CMK (cell line): ENCODE measurements at places on chromosomes 7 and 10.

DNA sequence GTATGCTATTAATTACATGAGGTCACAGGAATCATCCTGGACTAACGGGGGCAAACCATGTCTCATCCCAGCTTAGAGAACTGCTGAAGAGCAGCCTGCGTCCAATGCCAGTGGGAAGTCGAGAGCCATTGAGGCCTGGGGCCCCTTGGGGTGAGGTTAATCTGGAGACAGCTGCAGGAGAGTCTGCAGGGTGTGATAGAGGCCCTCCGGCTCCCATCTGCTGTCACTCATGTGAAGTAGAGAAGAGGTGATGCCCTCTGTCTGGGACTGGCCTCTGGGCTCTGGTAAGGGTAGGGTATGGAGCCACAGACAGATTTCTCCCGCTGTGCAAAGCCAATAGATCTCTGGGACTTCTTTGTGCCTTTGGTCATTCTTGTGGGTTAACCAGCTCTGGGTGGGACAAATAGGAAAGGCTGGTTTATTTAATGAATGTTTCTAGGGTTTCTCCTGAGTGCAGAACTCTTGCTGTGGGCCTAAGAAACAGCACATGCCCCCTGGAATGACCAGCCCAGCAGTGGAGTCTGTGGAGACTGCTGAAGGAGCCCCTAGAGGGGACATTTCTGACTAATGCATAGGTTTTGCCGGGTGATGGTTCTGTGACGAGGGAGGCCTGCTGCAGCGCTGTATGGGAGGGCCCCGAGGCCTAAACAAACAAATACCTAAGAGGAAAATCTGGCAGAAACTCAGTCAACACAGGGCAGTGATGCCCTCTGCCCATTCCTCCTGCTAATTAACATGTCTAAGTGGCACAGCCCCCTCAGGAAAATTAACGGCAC is 34.5 kb downstream of the CRHR2 start:
- DNase-seq: no peak

- no peak for DNase-seq
Measured at GRCh38 chr7:31688372-31688771, 1.4 kb downstream of the PPP1R17 start.

DNA sequence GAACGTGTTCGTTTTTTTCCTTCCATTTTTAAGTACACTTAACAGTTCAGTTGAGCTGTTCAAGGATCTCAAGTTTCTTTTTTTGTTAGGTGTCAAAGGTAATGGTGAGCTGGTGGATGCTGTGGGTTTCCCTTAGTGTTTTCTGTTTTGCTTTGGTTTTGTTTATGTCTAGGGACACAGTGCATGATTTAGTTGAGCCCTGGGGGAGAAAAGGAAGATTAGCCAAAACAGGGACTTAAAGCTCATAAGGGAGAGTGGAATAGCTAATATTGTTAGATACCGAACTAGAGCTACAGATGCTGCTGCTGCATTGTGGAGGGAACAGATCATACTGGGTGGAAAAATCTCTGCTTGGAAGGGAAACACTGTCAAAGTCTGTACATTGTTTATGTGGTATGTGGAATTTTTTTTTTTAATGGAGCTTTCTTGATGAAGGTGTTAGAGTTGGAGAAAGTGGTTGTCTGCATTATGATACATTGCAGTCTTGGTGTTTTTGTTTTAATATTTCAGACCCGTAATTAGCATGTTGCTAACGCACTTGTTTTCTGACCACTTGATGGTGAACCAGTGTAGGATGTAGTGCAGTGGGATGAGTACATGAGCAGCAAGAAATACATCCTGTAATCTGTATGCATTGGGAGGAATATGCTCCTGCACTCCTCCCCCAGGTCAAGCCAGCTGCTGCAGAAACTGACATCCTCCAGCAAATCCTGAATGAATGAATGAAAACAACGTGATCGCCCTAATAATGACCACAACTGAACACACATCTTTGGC is 2.1 kb downstream of the GLCCI1 start:
- no peak for DNase-seq

GRCh38 chr7:132501956-132502355 is 74.3 kb downstream of the PLXNA4 start:
- DNase-seq: no peak

DNA sequence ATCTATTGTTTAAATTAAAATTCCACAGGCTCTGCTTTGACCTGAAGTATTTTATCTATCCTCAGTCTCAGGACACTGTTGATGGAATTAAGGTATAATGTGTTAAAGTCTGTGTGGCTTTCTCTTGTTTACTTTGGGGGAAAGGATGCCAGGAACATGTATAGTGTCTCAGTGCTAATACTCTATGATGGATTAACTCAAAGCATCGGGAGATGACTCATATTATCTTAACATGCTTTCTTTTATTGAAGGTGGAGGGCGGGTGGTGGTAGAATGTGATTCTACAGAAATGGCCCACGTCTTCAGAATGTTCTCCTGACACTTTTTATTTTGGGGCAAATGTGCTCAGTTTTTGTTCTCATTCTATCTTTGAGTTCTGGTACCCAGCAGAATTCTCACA is 189.0 kb downstream of the ANKRD30A start:
- DNase-seq: no peak

- DNase-seq: no peak
Measured at GRCh38 chr10:71697938-71698709, 21.5 kb downstream of the C10orf105 start.

DNA sequence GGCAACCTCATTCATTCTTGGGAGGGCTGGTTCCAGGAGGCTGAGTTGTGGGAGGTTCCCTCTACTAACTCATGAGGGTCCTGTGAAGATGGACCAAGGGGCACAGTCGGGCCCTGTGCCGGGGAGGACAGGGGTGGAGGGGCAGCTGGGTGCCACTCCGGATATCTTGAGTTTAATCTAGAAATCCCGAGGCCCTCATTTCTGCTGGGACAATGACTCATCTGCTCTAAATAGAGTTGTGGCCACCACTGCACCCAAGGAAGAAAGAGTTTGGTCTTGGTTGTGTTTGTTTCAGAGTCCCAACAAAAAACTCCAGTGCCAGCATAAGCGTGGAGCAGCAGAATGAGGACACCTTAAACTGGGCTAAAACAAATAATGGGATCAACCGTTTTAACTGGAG is 82.4 kb downstream of the EBF3 start:
- no peak for DNase-seq

DNA sequence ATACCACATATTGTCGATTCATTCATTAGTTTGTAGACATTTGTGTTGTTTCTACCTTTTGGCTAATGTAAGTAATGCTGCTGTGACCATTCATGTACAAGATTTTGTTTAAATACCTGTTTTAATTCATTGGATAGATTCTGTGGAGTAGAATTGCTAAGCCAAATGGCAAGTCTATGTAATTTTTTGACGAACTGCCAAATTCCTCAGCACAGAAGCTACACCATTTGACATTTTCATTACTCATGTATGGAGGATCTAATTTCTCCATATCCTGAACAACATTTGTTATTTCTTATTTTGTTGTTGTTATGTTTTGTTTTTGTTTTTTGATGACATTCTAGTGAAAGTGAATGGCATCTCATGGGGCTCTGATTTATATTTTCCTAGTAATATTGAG is 1351.3 kb upstream of the SORCS1 start:
- no peak for DNase-seq

DNA sequence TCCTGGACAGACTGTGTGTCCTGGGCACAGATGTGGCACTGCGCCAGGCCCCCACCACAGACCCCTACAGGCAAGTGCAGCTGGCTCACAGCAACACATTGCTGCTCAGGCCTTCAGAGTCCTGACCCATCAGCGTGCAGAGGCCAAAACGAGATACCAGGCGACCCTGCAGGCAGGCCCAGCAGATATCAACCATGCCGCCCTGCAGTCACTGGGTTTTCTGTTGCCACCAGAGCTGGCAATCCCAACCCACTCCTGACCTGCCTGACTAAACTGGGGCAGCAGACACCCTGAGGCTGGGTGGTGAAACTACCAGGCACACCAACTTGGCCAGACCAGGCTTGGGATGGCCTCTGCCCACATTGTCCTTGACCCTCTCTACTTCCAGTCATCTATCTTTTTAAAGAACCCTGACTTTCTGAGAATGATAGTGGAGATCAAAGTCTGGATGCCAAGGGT is 20.3 kb downstream of the ZCCHC24 start:
- no peak for DNase-seq

GRCh38 chr7:8507566-8507965 is 74.2 kb downstream of the NXPH1 start:
- no peak for DNase-seq

DNA sequence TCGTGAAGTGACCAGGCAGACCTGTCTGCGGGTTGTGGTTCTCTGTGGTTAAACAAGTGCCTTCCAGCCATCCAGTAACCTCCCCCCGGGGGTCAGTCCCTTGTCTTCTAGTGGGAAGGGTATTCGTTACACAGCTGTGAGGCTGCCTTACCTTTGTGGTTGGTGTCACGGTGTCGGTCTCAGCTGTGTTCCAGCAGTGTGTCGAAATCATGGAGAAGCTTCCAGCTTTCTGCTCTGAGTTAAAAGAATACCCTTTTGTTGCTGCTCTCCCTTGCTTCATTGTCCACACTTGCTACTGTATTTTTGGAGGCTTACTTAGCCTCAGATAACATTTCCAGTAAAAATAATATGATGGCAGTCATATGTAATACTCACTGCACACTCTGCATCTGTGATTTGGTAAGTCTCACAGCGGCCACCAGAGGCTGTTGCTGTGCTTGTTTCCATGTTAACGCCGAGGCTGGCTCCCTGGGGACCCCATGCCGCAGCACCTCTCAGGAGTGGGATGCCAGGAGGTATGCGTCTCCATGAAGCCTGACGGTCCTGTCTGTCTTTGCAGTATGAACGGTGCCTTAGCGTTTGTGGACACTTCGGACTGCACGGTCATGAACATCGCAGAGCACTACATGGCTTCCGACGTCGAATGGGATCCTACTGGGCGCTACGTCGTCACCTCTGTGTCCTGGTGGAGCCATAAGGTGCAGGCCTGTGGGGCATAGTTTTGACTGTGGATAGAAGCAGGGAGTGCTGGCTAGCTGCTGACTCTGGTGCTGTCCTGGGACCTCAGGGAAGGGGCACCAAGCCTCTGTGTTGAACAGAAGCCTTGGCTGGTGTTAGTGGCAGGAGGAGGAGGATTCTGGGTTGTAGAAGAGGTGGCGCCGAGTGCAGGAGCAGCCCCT is 20.5 kb downstream of the EIF3B start:
- no peak for DNase-seq

DNA sequence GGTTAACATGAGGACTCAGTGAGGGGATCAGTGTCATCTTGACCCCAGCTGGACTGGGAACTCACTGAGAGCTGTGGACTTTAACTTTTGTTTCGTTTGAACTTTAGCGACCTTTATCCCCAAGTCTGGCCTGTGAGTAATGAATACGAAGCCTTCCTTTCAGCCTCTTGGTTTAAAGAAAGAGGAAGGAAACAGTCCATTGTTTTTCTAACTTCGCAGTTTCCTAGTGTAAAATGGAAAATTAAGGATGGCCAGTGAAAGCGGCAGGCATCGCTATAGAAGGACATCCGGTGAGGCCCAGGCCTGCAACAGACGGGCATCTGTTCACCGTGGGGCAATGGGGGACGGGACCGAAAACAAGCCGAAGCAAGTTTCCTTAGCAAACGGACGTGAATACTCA is 44.1 kb upstream of the ADO start:
- DNase-seq: no peak

GRCh38 chr10:121154846-121155245 is 303.7 kb downstream of the WDR11 start:
- DNase-seq: no peak

DNA sequence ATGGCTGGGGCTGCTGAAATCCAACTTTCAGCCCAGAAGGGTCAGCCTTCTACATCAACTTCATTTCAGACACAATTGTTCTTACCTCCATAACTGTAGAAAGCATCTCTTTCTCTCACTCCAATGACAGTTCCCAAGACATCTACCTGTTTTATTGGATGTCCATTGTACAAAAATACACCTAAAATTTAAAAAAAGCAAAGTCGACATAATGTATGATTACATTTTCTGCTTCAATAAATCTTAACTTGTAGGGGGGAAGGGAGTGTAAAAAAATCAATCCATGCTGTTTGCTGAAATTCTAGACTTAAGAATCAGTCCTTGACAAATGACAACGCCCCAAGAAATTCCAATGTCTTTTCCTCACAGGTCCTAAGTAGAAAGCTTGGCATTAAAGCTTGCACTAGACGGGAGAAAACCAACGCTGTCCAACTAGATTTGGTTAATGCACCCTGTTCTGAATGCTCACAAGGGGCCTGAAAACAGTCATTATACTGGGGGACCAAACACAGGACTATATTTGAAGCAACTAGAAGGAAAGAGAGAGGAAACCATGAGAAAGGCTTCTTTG is 7.5 kb downstream of the STN1 start:
- DNase-seq: no peak
